Stimulated activated CD8-positive, alpha-beta memory T cell treated with anti-CD3 and anti-CD28 coated beads, Interleukin-15, amount 100 ng/mL, for 24 hours (primary cell): ENCODE measurements at places on chromosomes 1 and 21.

GRCh38 chr1:62371375-62371774 lies 52.1 kb upstream of the KANK4 start:
- DNase-seq, result no peak

DNA sequence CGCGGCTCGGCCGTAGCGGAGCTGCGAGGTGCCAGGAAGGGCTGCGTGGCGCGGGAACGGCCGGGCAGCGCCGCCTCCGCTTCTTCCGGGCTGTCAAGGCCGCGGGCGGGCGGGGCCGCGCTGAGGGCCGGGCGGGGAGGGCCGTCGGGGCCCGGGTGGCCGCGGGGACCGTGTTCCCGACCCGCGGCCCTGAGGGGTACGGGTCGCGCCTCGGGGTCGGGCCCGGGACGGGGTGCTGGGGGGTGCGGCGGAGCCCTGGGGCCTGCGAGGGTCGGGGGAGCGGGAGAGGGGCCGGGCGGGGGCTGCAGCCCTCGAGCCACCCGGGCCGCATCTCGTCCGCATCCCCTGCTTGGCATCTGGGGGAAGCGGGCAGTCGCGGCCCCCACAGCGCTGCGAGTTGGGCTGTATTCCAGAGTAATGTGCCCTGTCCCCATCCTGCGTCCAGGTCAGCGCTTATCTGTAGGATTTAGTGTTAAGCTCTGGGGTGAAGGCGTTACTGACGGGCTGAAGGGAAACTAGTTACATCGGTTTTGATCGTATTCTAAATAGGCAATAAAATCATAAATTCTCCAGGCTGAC lies 379 bp downstream of the RER1 start:
- no peak for DNase-seq

- DNase-seq, result no peak
Observed at GRCh38 chr1:150469291-150469690, 17.9 kb upstream of the TARS2 start.

DNA sequence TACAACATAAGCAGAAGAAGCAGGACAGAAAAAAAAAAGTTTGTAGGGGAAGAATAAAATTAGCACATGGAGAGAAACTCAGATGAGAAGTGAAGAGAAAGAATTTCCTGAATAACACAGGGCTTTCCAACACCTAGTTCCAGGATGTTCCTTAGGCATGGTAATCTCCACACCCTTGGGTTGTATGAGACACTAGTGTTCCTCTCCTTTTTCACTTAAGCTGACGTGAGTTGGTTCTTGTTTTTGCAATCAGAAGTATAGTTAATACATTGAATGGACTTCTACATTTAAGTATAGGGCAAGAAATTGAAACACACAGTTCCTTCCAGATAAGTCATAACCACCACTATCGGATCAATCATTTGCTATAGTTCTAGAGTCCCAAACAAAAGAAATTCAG lies 51.0 kb downstream of the LPAR3 start:
- no peak for DNase-seq

GRCh38 chr1:58108783-58109182 lies 437.7 kb downstream of the OMA1 start:
- DNase-seq, result no peak

DNA sequence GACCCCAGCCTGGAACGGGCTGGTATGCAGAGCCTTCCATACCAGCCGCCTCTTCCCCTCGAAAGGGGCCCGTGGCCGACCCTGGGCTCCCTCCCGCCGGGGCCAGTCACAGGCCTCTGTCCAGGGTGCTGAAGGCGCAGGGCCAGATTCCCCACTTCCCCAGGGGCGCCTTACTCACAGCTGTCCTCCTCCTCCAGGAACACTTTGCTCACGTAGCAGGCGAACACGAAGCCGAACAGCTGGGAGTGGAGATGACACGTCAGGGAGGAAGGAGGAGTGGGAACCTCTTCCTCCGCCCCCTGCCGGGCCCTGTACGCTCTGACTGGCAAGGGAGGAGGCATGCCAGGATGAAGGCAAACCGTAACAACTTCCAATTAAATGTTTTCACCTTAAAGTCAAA lies 57.3 kb downstream of the NKAIN1 start:
- DNase-seq, result peak; percentile 26

- no peak for DNase-seq
Observed at GRCh38 chr21:41680444-41681347, 86.2 kb downstream of the RIPK4 start.

- no peak for DNase-seq
Observed at GRCh38 chr1:201665036-201665435, 126.1 kb downstream of the NAV1 start.

DNA sequence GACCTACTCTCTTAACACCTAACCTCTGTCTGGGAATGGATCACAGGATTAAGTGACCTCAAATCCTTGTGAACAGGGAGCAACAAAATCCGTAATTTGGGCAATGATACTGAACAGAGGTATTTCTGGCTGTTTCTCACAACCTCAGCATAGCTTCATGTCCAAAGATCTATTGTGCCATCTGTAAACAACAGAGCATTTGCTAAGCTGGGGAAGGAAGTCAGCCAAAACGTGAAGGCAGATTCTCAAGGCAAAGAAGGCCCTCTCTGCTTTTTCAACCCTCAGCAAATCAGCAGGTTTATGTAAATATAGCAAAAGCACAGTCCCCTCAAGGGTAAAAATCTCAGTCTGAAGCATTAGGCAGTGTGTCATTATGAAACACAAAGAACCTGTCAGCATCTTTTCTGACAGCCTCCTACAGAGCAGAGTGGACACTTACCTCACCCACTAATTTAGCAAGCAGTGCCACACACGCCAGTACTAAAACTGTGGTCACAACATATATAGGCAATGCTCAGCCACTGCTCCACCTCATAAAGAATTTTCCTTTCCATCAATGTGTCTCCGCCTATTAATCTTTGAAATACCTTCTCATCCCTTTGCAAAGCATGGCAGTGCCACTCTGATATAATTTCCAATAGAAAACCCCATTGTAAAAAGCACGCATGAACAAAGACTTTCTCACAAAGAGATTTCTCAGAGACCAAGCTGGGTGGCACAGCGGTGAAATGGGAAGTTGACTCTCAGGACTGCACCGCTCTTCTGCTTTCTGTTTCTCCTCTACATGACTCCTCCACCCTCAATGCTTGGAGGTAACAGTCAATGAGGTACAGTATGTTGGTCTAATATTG lies 188.0 kb downstream of the RERE start:
- no peak for DNase-seq

- DNase-seq, result no peak
Observed at GRCh38 chr1:100266741-100267140, 725 bp downstream of the RTCA start.

DNA sequence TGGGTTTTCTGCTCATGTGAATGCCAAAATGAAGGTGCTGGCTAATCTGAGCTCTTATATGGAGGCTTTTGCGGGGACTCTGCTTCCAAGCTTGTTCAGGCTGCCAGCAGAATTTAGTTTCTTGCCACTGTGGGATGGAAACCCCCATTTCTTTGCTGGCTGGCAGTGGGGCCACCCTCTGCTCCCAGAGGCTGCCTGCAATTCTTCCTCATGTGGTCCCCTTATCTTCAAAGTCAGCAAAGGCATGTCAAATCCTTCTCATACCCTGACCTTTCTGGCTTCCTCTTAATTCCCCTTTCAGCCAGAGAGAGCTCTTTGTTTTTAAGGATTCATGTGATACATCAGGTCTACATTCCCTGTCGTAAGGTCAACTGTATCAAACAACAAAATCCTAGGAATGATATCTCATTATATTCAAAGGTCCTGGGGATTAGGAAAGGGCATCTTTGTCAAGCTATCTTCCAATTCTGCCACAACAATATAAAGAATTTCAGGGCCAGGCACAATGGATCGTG lies 5.2 kb upstream of the GPR161 start:
- DNase-seq, result no peak

DNA sequence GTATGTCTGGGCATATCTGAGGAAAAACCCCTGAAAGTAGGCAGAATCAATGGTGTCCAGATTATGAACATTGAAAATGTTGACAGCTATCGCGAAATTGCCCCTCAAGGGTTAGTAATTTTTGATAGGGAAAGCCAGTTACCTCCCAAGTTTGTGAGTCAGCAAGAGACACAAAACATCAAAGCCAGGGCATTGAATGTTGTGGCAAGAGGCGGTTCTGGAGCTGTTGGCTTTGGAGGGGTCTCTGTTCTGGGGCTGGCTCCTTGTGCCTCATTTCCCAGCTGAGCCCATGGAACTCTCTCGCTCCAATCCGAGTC lies 10.6 kb upstream of the S100A11 start:
- DNase-seq, result no peak

DNA sequence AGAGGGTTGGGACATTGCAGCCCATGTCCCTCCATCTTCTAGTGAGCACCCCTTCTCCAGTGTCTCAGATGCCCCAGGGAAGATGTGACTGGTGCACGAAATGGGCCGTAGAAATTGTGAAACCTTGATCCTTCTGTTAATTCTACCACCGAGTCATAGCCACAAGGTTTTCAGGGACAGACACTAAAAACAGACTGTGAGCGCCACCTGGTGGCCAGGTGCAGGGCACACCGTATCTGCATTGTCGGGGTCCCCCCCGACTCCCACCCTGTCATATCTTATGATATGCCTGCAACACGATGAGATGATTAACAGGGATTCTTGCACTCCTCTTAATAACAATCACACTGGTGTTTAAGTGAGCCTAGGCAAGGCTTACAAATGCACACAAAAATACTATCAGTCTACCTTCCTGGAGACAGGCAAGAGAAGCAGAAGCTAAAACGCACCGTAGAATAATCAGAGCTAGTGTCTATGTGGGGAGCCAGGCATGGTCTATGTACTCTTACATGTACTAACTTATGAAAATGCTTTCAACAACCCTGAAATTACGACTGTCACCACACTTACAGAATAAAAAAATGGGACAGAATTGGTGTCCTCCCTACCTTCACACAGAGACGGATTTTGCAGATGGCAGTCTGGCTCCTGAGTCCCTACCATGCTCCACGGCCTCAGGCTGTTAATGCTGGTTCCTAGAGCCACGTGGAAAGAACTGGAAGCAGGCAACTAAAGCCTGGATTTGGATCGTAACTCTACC lies 57.9 kb downstream of the FHAD1 start:
- DNase-seq, result peak; percentile 64

DNA sequence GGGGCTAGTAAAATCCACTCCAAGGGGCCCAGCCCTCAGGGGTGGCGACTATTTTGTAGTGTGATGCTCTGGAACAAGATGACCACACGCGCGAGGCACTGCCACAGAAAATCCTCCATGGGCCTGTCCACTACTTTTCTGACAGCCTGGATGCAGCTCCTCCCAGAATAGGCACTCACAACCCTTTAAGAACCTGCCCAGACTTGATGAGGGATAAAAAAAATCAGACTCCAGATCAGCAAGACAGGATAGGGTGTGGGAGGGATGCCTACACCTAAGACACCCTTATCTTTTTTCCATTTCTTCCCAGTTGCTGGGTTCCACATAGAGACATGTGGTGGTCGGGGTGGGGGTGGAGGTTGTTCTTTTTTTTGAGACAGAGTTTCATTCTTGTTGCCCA lies 33.5 kb downstream of the PCAT6 start:
- no peak for DNase-seq

DNA sequence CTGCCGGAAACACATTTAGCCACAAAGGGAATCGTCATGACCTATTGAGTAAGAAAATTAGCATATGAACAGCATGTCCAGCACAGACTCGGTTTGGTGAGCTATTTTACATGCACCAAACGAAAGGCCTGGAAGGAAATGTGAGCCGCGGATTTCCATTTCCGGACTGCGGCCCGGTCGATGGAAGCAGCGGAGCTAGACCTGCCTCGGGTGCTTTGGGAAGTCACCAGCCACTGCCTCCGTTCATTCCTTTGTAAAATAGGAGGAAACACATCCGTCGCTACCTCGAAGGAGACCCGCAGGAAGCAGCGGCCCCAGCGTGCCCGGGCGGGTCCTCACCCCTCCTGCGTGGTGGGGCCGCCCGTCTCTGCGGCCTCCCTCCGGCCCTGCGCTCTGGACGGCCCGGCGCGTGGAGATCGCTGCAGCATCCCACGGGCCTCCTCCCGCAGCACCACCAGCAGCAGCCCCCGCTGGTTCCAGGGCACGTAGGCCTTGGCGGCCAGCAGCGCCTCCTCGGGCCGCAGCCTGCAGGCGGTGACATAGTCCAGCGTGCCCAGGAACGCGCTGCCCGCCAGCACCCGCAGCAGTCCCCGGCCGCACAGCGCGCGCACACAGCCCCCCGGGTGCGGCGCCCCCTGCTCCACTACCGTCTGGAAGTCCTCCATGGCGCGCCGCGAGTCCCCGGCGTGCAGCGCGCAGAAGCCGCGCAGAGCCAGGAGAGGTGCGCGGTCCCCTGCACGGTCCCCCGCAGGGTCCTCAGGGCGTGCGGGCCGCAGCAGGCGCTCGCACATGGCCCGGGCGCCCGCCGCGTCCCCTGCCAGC lies 12.1 kb downstream of the TTC34 start:
- no peak for DNase-seq

- DNase-seq, result no peak
Observed at GRCh38 chr1:99594205-99594604, 51.7 kb upstream of the PALMD start.

- no peak for DNase-seq
Observed at GRCh38 chr1:9009438-9010370, 16.5 kb downstream of the SLC2A7 start.

- DNase-seq, result no peak
Observed at GRCh38 chr1:65756616-65757015, 36.1 kb upstream of the PDE4B start.

- no peak for DNase-seq
Observed at GRCh38 chr1:218369688-218370511, 24.8 kb downstream of the TGFB2 start.

- DNase-seq, result no peak
Observed at GRCh38 chr21:34845521-34846451, 177.0 kb downstream of the CLIC6 start.

- DNase-seq, result no peak
Observed at GRCh38 chr1:26327956-26328362, 10.2 kb downstream of the CD52 start.

GRCh38 chr1:24154215-24154614 lies 11.3 kb upstream of the IL22RA1 start:
- DNase-seq, result no peak

- no peak for DNase-seq
Observed at GRCh38 chr1:43776043-43776761, 68.9 kb downstream of the ST3GAL3 start.

- DNase-seq, result no peak
Observed at GRCh38 chr1:208787219-208787618, 543.0 kb upstream of the PLXNA2 start.

- no peak for DNase-seq
Observed at GRCh38 chr1:112850034-112850757, 105.8 kb downstream of the SLC16A1 start.
